ENCODE measurements at places on chromosomes 5 and 9. TPM values are rescaled to one million over a fixed set of nuclear protein-coding genes. Genes with fewer than 3 reads are reported as not detected.

MEIKIN gene
- total RNA-seq: 1.7 TPM

MYMK gene
- total RNA-seq: not detected

PCDHGA6 gene
- total RNA-seq: 12.3 TPM

NR4A3 gene
- total RNA-seq: 8.7 TPM

CDO1 gene
- 73.2 TPM for total RNA-seq

PCDHA6 gene
- 24.8 TPM for total RNA-seq

PCDHA9 gene
- total RNA-seq: 18.6 TPM

TRIM36 gene
- total RNA-seq: 98.4 TPM

IL7R gene
- under 0.01 TPM for total RNA-seq

DMRT3 gene
- 0.16 TPM for total RNA-seq

EDIL3 gene
- total RNA-seq: 78.0 TPM

CLIC3 gene
- total RNA-seq: 0.31 TPM

ADGRV1 gene
- 474 TPM for total RNA-seq

SGCD gene
- total RNA-seq: 7.5 TPM

SPARC gene
- 90.8 TPM for total RNA-seq

SLC45A2 gene
- 0.16 TPM for total RNA-seq

TXNDC8 gene
- not detected for total RNA-seq

COL23A1 gene
- 0.16 TPM for total RNA-seq

TOMM5 gene
- total RNA-seq: 59.1 TPM

MACROH2A1 gene
- 101 TPM for total RNA-seq

ZFP2 gene
- total RNA-seq: 9.4 TPM

NR2F1 gene
- 121 TPM for total RNA-seq

SLC26A2 gene
- 13.6 TPM for total RNA-seq

LHX3 gene
- total RNA-seq: not detected

HSPB3 gene
- total RNA-seq: 0.47 TPM

GPX8 gene
- total RNA-seq: 4.4 TPM

TMOD1 gene
- total RNA-seq: 22.8 TPM

SLC27A6 gene
- total RNA-seq: 0.62 TPM

AK8 gene
- total RNA-seq: 1.1 TPM

SUSD3 gene
- total RNA-seq: 1.6 TPM

STPG3 gene
- total RNA-seq: not detected

CENPH gene
- total RNA-seq: 16.2 TPM

ACTBL2 gene
- total RNA-seq: not detected

ZNF454 gene
- 9.8 TPM for total RNA-seq

HAVCR2 gene
- 7.0 TPM for total RNA-seq

PHF24 gene
- total RNA-seq: 25.6 TPM

FOXI1 gene
- total RNA-seq: not detected

KCNV2 gene
- total RNA-seq: not detected

SEMA5A gene
- 11.2 TPM for total RNA-seq

DENND4C gene
- total RNA-seq: 118 TPM

EEIG1 gene
- total RNA-seq: 2.7 TPM

SLC25A2 gene
- not detected for total RNA-seq

CDH18 gene
- total RNA-seq: 10.0 TPM

ZNG1F gene
- total RNA-seq: 18.7 TPM

DMAC1 gene
- 38.1 TPM for total RNA-seq

SPATA31D4 gene
- total RNA-seq: not detected

STK10 gene
- 9.8 TPM for total RNA-seq

OR1J2 gene
- total RNA-seq: not detected

IL4 gene
- total RNA-seq: not detected

ZNF366 gene
- 0.94 TPM for total RNA-seq

C5orf58 gene
- total RNA-seq: not detected

CERCAM gene
- total RNA-seq: 10.1 TPM

NOTCH1 gene
- 22.9 TPM for total RNA-seq

PCDHGB6 gene
- total RNA-seq: 12.8 TPM
